ENCODE measurements at places on chromosomes 13 and 19. TPM values are rescaled to one million over a fixed set of nuclear protein-coding genes. Genes with fewer than 3 reads are reported as not detected.

Gene ACP5
- total RNA-seq, result 40.9 TPM

Gene MBD3L2
- total RNA-seq, result not detected

Gene IPO5
- 232 TPM for total RNA-seq

Gene PSG1
- total RNA-seq, result not detected

Gene CEACAM7
- total RNA-seq, result not detected

Gene RAB8A
- 1.8 TPM for total RNA-seq

Gene EMP3
- 42.4 TPM for total RNA-seq

Gene PCID2
- 51.8 TPM for total RNA-seq

Gene ZNF28
- total RNA-seq, result 78.6 TPM

Gene CEACAM1
- 3.9 TPM for total RNA-seq

Gene CAPS
- 75.1 TPM for total RNA-seq

Gene ZNF682
- 16.1 TPM for total RNA-seq

Gene HIPK4
- not detected for total RNA-seq

Gene CKM
- 6.2 TPM for total RNA-seq

Gene SLC8A2
- total RNA-seq, result 3.2 TPM

Gene FUT6
- not detected for total RNA-seq

Gene METTL21C
- not detected for total RNA-seq

Gene KLK5
- total RNA-seq, result not detected

Gene TEKTIP1
- not detected for total RNA-seq

Gene OPA3
- total RNA-seq, result 1.8 TPM

Gene ARHGAP35
- 36.4 TPM for total RNA-seq

Gene NOTCH3
- 22.5 TPM for total RNA-seq

Gene HIF3A
- total RNA-seq, result 121 TPM

Gene PSMC4
- total RNA-seq, result 69.4 TPM

Gene IRGC
- total RNA-seq, result not detected

Gene CLDN10
- total RNA-seq, result 1.3 TPM

Gene PEG3
- 0.72 TPM for total RNA-seq

Gene RFXAP
- total RNA-seq, result 2.0 TPM

Gene RDH13
- 21.0 TPM for total RNA-seq

Gene ZNF14
- total RNA-seq, result 0.29 TPM

Gene RNF113B
- total RNA-seq, result not detected

Gene SELENOV
- total RNA-seq, result not detected

Gene FREM2
- 2.0 TPM for total RNA-seq

Gene MBD3L3
- not detected for total RNA-seq

Gene SLAIN1
- total RNA-seq, result 26.8 TPM

Gene PRODH2
- total RNA-seq, result not detected

Gene KISS1R
- total RNA-seq, result not detected

Gene KLK2
- total RNA-seq, result not detected

Gene SWSAP1
- 0.37 TPM for total RNA-seq

Gene NTF4
- total RNA-seq, result not detected

Gene CLC
- not detected for total RNA-seq

Gene KCNRG
- 3.8 TPM for total RNA-seq

Gene MTUS2
- 16.3 TPM for total RNA-seq

Gene ZNF83
- total RNA-seq, result 60.3 TPM

Gene ZNF491
- total RNA-seq, result 4.0 TPM

Gene ELAVL1
- 11.2 TPM for total RNA-seq

Measured in stomach (tissue), 19 donors.